Right renal pelvis (tissue), 4 donors: ENCODE measurements at places on chromosomes 12 and 14.

GRCh38 chr14:28398506-28398905, 368.1 kb upstream of the FOXG1 start:
- no peak for DNase-seq

- DNase-seq: no peak
Observed at GRCh38 chr12:47835831-47836155, 16.1 kb upstream of the HDAC7 start.

DNA sequence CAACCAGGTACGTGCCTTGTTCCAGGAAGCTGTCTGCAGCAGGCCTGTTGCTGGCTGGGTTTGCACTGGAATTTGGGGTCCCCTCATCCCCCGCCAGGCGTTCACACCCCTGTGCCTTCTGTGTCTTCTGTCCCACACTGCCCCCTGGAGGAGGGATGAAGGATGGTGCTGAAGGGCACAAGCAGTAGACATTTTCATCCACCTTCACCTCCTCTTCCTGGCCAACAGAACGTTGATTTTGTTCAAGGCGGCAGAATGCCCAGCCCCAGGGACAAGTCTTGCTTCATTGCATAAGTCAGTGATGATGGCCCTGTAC, 122.1 kb downstream of the CALM1 start:
- DNase-seq: no peak

GRCh38 chr12:119938049-119938667, 50.9 kb upstream of the BICDL1 start:
- DNase-seq: peak; percentile 53

DNA sequence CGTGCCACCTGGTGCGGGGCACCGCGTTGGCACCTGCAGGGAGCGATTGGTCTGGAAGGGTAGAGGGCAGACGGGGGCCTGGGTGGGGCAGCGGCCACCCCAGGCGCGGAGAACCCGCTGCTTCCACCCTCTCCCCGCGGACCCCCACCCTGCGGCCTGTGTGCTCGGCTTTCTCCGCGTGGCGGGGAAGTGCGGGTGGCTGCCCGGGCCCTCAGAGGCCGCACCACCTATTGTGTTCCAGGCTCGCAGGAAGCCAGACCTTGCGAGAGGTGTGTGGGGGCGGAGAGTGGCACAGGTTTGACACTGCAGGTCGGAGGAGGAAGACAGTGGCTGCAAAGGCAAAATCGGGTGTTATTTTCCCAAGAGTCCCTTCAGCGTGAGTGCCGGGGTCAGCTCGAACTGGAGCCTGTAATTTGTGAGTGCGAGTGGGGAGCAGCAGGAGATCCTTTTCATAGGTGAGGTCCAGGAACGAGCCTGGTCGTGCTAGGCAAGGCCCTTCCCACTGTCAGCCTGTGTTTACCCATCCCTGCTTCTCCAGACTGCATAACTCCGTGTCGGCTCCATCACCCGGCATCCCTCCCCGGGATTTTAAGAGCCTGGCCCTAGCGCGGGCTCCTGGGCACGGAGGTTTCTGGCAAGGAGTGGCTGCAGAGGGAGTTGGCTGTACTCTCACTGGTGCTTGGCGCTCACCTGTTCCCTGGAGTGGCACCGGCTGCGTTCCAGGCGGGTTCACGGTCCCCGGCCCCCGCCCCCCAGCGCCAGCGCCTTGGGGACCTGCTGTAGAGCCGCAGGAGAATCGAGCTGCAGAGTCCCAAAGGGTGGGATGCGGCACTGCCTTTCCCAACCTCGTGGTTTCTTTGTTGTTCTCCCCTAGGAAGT, 935 bp downstream of the TBC1D30 start:
- no peak for DNase-seq

DNA sequence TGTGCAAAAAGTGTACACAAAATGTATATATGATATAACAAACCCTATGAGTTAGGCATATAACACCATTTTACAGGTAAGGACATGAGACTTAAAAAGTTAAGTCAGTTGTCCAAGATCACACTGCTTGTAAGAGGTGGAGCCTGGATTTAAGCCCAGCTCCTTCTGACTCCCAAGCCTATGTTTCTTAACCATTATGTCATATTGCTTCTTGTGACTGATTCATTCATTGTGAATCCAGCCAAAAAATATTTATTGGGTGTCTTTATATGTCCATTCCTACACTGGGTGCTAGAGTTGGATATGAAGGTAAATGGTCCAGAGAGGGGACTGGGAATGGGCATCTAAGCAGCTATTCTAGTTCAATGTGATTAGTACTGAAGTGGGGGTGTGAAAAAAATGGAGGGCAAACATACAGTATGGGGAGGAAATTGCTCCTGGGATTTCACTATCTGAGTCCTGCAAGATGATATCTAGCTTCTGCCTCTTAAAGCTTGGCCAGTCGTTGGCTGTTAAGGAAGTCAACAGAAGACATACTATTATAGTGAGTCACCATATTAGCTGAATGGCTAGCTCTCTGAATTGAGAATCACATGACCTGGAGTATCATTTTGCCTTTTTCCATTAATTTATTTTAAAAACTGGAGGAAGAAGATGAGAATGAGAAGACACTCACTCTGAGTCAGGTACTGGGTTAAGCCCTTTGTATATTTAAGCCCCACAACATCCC, 28.8 kb downstream of the PAX9 start:
- no peak for DNase-seq

DNA sequence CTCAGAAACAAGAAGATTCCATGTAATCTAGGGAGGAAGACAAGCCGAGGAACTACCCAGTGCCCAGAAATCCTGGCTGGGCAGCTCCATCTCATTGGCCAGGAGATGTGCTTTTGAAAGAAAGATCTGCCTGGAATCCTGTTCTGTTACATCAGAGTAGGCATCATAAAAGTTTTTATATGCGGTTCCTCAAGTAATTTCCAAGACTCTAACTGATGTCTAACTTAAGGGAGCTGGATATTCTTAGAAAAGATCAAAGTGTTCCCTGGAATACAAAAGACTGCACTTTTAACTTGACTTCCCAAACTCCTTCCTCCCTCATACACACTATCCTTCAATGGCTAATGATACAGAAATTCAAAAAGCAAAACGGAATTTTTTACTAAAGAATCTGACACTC, 16.3 kb downstream of the RHOJ start:
- DNase-seq: no peak

DNA sequence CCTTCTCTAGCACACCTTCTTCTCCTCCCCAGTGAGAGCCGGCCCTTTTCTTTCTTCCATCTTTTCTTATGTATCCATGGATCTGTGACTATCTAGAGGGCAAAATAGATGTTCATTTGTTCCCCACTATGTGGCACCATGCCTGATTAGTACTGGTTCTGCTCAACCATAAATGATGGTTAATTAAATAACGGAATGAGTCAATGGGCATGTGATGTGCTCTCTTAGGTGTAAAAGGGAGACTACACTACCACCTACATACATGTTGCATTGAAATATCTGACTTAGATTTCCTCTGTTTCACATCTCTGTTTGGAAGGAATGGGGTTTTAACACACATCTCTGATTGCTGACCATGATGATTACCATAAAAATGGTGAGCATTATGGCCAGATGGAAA, 116.5 kb downstream of the BTG1 start:
- DNase-seq: no peak

DNA sequence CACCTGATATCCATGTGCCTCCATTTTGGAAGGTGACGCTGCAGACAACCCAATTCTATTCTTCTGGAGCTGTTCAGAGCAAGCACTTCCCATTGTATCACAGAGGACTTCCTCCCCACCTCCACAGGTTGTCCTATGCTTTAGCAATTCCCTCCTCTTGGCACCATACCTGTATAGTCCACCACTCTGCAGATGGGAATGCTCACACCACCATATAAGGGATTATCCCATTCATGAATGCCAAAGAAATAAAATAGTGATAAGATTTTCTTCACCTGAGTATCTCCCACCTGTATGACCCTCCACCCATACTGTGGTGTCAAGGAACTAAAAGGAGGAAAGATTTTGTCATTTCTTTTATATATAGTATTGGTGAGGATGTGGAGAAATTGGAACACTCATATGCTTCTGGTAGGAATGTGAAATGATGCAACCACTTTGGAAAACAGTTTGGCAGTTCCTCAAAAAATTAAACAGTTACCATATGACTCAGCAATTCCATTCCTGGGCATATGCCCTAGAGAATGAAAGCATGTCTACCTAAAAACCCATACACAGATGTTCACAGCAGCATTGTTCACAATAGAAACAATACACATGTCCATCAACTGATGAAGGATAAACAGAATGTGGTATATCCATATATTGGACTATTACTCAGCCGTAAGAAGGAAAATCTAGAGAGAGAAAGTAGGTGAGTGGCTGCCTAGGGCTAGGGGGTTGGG, 75.2 kb downstream of the FIGNL2 start:
- DNase-seq: no peak

- DNase-seq: no peak
Observed at GRCh38 chr12:107431942-107432341, 253.7 kb upstream of the PWP1 start.

- no peak for DNase-seq
Observed at GRCh38 chr14:100470523-100470897, 116.7 kb downstream of the BEGAIN start.

DNA sequence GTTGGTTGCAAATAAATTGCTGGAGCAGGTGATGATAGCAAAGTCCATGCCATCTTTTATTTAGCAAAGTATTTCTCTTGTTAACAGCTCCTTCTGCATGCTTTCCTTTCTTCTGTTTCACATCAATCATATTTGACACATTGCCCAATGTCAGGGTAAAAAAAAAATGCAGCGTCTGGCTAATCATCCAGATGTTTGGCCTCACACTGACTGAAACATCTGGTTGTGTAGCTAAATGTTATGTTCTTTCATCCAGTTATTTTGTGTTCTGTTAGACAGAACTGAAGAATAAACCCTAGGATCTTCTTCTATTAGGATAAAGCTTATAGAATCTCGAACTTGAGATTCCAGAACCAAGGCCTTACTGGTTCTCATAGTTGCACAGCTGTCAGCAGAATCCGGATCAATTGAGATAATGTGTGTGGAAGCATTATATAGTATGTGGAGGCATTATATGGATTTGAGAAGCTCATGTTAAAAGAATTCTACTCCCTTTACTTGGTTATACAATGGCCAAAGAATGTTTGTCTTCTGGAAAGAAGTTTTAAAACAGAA, 859.2 kb downstream of the DIO2 start:
- no peak for DNase-seq

- no peak for DNase-seq
Observed at GRCh38 chr12:12399776-12400305, 43.0 kb downstream of the BORCS5 start.

DNA sequence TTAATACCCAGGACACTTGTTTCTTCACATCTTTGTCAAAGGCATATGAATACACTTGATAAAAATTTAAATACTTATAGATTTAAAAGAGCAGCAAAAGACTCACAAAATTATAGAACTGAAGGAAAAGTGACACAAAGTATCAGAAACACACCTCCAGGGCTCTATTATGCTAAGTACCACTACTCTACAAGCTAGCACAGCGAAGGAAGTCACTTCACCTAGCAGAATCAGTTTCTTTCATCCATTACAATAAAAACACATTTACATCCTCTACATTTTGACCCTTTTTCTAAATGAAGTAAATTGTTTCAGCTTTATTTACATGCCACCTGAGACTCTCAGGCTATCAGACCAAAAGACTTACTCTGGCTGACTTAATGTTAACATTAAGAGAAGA, 26.6 kb upstream of the PTPRB start:
- no peak for DNase-seq

- DNase-seq: no peak
Observed at GRCh38 chr12:112537710-112538396, 119.1 kb downstream of the PTPN11 start.

- DNase-seq: no peak
Observed at GRCh38 chr12:110343114-110343513, 60.4 kb downstream of the ANAPC7 start.
